Tibial artery (tissue), 4 donors: ENCODE measurements at places on chromosomes 6 and 20.

DNA sequence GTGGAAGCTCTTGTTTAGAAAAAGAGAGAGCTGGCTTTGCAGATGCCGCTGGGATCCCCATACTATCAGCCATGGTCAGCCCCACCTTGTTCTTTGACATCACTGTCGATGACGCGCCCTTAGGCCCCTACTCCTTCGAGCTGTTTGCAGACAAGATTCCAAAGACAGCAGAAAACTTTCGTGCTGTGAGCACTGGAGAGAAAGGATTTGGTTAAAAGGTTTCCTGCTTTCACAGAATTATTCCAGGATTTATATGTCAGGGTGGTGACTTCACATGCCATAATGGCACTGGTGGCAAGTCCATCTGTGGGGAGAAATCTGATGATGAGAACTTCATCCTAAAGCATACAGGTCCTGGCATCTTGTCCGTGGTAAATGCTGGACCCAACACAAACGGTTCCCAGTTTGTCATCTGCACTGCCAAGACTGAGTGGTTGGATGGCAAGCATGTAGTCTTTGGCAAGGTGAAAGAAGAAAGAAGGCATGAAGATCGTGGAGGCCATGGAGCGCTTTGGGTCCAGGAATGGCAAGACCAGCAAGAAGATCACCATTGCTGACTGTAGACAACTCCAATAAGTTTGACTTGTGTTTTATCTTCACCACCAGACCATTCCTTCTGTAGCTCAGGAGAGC is 2.4 kb upstream of the BLCAP start:
- no peak for DNase-seq

- DNase-seq, result peak; percentile 85
Measured at GRCh38 chr6:166598441-166599138, 12.1 kb upstream of the RAMACL start.

DNA sequence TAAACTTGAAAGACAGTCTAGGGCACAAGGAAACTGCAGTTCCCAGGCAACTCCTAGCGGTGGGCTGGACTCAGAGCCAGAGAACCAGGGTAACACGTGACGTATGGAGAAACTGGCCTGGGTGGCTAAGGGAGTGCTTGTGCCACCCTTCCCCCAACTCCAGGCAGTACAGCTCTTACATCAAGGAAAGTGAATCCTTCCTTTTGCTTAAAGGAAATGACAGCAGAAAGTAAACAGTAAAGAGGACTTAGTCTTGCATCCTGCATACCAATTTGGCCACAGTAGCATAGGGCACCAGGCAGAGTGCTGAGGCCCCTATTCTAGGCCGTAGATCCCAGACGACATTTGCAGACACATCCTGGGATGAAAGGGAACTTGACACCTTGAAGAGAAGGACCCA is 322.8 kb downstream of the CD109 start:
- no peak for DNase-seq

GRCh38 chr6:1612299-1612973 is 2.7 kb downstream of the FOXC1 start:
- DNase-seq, result no peak

- DNase-seq, result peak; percentile 67
Measured at GRCh38 chr20:62603021-62603906, 39.0 kb upstream of the SLCO4A1 start.

GRCh38 chr20:7159903-7160302 is 392.4 kb downstream of the BMP2 start:
- DNase-seq, result no peak

DNA sequence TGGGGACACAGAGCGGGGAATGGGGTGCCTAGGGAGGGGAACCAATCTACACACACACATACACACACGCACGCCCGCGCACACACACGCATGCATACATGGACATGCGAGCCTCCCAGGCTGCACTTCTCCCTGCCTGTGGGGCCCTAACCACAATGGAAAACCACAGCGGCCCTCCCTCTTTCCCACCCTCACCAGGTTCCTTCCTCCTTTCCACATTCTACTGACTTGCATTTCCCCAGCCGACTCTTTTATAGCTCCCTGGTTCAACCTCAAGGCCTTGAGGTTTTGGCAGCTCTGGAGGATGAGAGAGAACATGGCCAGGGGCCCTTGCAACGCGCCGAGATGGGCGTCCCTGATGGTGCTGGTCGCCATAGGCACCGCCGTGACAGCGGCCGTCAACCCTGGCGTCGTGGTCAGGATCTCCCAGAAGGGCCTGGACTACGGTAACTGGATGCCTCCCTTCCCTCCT is at the start of gene BPI:
BPI (plus strand) TSS at position 249 of the 472 bp plus-strand sequence; CDS start at position 317, 68 bp downstream.
- DNase-seq, result peak; percentile 38

DNA sequence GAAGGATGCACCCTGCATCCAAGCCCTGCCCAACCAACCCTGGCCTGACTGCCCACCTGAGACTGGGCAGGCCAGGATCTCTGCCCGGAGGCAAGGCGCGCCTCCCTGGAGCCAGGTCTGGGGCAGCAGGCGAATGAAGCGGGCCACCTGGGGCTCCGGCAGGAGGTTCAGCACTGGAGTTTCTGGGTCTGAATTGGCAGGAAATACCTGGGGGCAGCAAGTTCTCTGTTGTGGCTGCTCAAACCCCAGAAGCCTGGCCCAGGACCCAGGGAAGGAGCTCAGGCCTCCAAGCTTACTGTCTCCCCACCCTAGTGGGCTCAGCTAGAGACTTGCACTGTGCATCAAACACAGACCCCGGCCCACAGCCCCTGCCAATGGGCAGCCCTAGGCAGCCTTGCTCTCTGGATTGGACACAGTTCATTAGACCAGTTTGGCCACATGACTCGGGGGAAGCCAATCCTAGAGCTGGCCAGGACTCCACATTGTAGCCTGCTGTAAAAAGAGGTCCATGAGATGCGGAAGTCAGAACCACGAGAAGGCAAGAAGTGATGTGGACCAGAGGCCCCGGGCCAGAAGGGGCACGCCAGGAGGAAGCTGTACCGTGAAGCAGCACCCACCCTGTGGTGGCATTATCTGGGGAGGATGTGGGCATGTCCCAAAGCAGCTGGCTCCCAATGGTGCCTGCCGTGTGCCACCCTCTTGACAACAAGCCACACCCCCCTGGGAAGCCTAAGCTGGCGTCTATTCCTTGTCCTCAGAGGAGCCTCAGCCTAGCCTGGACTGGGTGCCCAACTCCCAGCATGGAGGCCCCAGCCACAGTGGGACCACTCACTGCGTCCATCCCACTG is 3.1 kb downstream of the CPXM1 start:
- DNase-seq, result no peak
